Thyroid gland (tissue), 4 donors: ENCODE measurements at places on chromosomes 12 and 14. TPM values are rescaled to one million over a fixed set of nuclear protein-coding genes. Genes with fewer than 3 reads are reported as not detected.

The LTBP2 gene
- total RNA-seq, result 162 TPM

- DNase-seq, result no peak
These were observed 27.1 kb upstream of the PLD4 start for GRCh38 chr14:104897330-104898194.

- DNase-seq, result peak; percentile 27
These were observed 107.0 kb upstream of the PRICKLE1 start for GRCh38 chr12:42696406-42697149.

DNA sequence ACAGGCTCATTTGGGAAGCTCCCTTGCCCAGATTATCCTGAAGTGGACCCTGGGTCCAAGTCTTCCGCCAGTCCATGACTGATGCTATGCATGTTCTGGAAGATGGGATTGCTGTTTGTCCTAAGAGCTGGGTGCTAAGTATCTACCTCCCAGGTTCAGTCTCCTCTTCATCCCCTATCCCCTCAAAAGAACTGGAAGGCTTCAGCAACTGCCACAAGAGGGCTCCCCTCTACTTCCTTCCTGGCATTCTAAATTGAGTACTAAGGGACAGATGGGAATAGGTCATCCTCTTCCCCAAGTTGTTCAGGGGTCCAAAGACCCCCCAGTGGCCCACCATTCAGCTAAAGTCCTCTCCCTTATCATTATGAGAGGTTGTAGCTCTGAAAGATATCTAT is 9.0 kb upstream of the FKBP11 start:
- DNase-seq, result no peak

GRCh38 chr14:37443461-37443860 is 151.6 kb downstream of the FOXA1 start:
- no peak for DNase-seq

DNA sequence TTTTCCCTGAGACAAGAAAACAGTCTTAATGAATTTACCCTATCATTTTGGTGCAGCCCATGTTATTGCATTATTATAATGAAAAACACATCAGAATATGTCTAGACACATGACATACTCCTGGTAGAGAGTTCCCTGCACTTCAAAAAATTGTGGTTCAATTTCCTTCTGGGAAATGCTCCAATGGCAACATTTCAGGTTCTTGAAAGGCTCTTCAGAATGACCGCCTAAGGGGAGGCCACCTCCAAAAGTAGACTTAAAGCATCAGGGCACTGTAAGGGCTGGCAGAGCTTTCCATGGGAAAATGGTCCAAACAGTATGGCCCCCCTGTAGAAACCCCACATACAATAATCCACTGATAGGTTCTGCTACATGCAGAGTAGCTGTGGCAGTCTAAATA is 110.7 kb downstream of the SLC25A21 start:
- peak; percentile 44 for DNase-seq

- peak; percentile 66 for DNase-seq
These were observed 211.3 kb upstream of the KRR1 start for GRCh38 chr12:75722714-75723200.

DNA sequence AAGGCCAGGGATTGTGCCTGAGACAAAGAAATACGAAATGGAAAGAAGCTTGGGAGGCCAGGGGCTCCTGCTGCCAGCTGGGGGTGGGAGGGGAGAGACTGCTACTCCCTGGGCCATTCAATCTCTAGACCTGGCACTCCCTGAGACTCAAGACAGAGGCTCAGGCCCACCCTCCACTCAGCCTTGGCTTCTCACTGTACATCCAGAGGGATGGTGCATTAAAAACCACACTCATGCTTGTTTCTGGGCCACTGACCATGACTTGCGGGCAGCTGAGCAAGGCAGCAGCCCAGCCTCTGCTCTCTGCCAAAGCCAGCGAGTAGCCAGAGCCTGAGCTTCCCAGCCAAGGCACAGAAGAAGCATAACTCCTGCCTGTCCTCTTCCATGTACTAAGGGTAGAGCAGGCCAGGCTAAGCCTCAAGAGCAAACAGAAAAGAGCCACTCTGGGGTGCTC is 41.5 kb downstream of the PITPNM2 start:
- DNase-seq, result peak; percentile 84

DNA sequence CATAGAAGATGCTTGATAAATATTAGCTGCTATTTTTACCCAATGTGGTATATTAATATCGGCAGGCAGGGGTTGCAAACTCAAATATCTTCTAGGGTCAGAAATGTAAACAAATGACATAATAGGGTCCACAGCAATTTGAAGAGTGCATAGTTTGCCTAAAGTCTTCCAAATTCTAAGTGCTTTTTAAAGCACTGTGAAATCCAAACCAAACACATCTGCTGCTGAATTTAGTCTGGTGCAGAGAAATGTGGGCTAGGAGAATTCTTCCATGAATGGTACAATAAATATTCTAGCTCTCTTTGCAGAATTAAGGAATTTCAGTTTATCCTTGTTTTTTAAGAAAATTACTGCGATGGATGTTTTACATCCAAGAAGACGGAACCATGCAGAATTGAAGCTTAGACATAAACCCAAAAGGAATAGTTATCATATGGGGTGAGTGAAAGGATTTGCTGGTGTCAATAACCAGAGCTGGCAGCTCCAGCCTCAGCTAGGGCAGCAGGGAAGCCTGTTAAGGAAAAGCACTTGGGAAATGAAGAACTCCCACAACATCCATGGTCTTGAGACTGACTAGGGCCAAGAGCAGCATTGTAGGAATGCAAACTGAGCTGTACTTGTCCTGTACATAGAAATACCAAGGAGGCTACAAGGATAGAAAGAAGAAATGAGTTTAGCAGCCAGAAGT is 65.5 kb downstream of the PTPRR start:
- no peak for DNase-seq

- DNase-seq, result no peak
These were observed 13.4 kb upstream of the NIN start for GRCh38 chr14:50844391-50844790.

DNA sequence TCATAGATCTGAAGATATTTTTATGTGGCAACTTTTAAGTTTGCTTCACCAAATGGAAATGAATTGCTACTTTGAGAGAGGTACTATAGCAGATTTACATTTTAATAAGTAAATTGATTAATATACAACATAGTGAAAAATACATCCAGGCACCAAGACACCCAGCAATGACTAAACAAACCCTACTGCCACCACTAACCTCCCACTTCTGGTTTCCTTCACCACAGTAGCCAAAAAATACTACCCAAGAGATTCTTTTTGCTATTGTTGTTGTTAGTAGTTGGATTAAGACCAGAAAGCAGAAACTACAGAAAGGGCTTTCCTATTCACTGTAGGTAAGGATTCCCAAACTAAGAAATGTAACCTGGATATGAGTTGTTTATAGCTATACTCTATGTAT is 54.1 kb downstream of the COCH start:
- DNase-seq, result no peak

GRCh38 chr14:78947681-78948080 is 777.5 kb downstream of the NRXN3 start:
- no peak for DNase-seq
